ENCODE measurements at places on chromosomes 12 and 14. TPM values are rescaled to one million over a fixed set of nuclear protein-coding genes. Genes with fewer than 3 reads are reported as not detected.

- no peak for DNase-seq
- H3K27me3 ChIP-seq = peaks cover 18% of the 10 kb centered on the region
- H3K4me1 ChIP-seq = peaks cover 5% of the 10 kb centered on the region
- H3K27ac ChIP-seq = no peak overlapping the region
- H3K36me3 ChIP-seq = no peaks in the 10 kb centered on the region
- H3K4me3 ChIP-seq = no peak overlapping the region
Measured at GRCh38 chr12:100716945-100717732, 77.4 kb upstream of the ANO4 start.

- H3K4me1 ChIP-seq = peaks cover 29% of the 10 kb centered on the region
- no peaks in the 10 kb centered on the region for H3K27me3 ChIP-seq
- H3K4me3 ChIP-seq = no peak overlapping the region
Measured at GRCh38 chr12:75943730-75944096, 87.9 kb downstream of the PHLDA1 start.

GRCh38 chr12:69284131-69284530 is 44.8 kb downstream of the CPSF6 start:
- DNase-seq = peak; percentile 64
- H3K27me3 ChIP-seq = peaks cover 10% of the 10 kb centered on the region
- no peaks in the 10 kb centered on the region for H3K36me3 ChIP-seq
- H3K4me1 ChIP-seq = peaks cover 8% of the 10 kb centered on the region
- peak overlapping the region; percentile 27 for H3K4me3 ChIP-seq

GRCh38 chr14:98685725-98686124 is 586.3 kb downstream of the BCL11B start:
- no peaks in the 10 kb centered on the region for H3K4me1 ChIP-seq
- no peak overlapping the region for H3K27ac ChIP-seq
- H3K4me3 ChIP-seq = no peak overlapping the region
- H3K27me3 ChIP-seq = no peaks in the 10 kb centered on the region
- H3K36me3 ChIP-seq = no peaks in the 10 kb centered on the region
- DNase-seq = no peak

- DNase-seq = no peak
- H3K27ac ChIP-seq = peak overlapping the region; percentile 71
- H3K4me1 ChIP-seq = peaks cover 62% of the 10 kb centered on the region
- H3K36me3 ChIP-seq = no peaks in the 10 kb centered on the region
Measured at GRCh38 chr12:65827342-65827741, 3.1 kb downstream of the HMGA2 start.

- peaks cover 12% of the 10 kb centered on the region for H3K4me1 ChIP-seq
- no peak overlapping the region for H3K4me3 ChIP-seq
- H3K27ac ChIP-seq = no peak overlapping the region
- DNase-seq = no peak
Measured at GRCh38 chr12:47356129-47356700, 276.5 kb upstream of the AMIGO2 start.

DNA sequence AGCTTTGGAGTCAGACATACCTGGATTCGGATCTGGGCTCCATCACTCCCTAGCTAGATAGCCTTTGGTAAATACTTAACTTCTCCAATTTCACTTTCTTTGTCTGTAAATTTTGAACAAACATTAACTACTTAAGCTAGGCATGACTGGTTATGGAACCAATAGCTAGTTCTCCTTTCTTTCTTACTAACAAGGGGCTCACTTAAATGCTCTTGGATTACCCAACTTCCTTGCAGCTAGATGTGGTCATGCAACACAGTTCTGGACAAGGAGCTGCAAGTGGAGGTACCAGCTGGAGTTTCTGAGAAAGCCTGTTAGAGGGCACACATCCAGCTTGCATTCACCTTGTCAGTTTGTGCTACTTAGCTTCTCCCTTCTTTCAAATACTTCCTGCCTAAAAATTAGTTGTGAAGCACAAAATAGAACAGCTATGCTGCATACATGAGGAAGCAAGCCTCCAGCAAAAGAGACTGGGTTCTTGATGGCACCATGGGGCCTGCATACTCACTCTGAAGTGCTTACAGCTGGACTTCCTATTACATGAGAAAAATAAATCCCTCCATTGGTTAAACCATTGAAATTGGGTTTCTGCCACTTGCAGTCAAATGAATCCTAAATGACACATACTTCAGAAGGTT is 210.1 kb upstream of the EEA1 start:
- DNase-seq = no peak
- H3K4me3 ChIP-seq = no peak overlapping the region
- no peak overlapping the region for H3K27ac ChIP-seq
- peaks cover 17% of the 10 kb centered on the region for H3K4me1 ChIP-seq
- no peaks in the 10 kb centered on the region for H3K27me3 ChIP-seq

GRCh38 chr14:68027276-68027675 is 207.7 kb downstream of the RAD51B start:
- H3K4me1 ChIP-seq = no peaks in the 10 kb centered on the region
- H3K27ac ChIP-seq = no peak overlapping the region
- no peak overlapping the region for H3K4me3 ChIP-seq
- H3K27me3 ChIP-seq = no peaks in the 10 kb centered on the region
- no peaks in the 10 kb centered on the region for H3K36me3 ChIP-seq
- no peak for DNase-seq

DNA sequence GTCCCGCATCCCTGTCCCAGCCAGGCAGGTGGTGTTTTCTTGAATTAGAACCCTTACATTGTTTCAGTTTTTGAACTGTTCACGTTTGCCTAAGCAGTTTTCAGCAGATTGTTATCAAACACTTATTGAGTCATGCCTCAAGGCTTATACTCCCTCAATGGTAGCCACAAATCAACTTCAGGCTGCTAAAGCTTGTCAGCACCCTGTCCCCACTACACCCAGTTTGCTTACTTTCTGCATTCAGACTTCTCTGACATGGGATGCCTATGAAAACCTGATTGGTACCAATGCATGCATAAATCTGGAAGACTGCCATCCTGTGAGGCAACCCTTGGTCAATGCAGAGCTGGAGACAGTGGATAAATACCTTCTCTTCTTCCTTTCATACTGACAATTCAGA is 225.4 kb downstream of the BTG1 start:
- no peak overlapping the region for H3K27ac ChIP-seq
- no peaks in the 10 kb centered on the region for H3K27me3 ChIP-seq
- DNase-seq = peak; percentile 14
- no peaks in the 10 kb centered on the region for H3K36me3 ChIP-seq
- H3K4me1 ChIP-seq = no peaks in the 10 kb centered on the region

DNA sequence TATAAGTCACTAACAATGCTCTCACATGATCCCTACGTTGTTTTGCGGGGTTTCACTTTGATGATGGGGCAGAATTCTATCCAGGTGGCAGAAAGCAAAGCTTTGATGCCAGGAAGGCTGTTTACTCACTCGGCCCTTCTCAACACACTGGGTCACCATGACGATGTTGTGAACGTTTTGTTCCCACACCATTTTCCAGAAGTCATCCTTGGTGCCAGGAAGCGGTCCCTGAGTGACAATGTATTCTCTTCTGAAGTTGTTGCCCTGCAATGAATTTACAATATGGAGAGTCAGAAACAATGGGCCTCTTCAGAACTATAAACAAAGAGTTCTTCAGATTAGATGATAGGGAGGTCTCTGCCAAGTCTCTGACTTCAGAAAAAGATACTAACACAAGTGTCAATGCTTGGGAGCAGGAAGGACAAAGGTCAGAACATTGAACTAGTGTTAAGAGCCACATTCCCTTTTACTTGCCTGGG is 101.3 kb downstream of the PTPRB start:
- peak overlapping the region; percentile 54 for H3K27ac ChIP-seq
- H3K27me3 ChIP-seq = no peaks in the 10 kb centered on the region
- H3K4me1 ChIP-seq = peaks cover 2% of the 10 kb centered on the region
- peak; percentile 69 for DNase-seq
- H3K36me3 ChIP-seq = peaks cover 82% of the 10 kb centered on the region

- H3K27ac ChIP-seq = no peak overlapping the region
- no peak overlapping the region for H3K4me3 ChIP-seq
- DNase-seq = no peak
Measured at GRCh38 chr12:5620896-5621295, 189.0 kb downstream of the NTF3 start.

DNA sequence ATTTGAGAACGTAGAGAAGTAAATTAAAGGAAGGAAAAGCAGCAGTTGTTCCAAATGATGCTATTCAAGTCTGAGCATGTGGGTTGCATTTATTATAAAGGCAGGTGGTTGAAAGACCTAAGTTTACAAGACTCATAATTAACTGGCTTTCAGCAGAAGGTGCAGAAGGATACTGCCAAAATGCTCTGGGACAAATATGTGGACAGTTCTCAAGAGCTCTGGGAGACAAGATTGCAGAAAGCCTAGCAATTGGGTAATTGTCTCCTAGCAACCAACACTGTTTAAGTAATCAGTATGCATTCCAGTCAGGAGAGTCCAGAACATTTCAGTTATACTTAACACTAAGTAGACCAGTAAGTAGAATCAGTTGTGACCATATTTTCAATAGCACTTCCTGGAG is 131.5 kb downstream of the GPR135 start:
- peaks cover 53% of the 10 kb centered on the region for H3K4me1 ChIP-seq
- no peak overlapping the region for H3K4me3 ChIP-seq
- H3K27ac ChIP-seq = peak overlapping the region; percentile 94
- H3K27me3 ChIP-seq = no peaks in the 10 kb centered on the region
- H3K36me3 ChIP-seq = no peaks in the 10 kb centered on the region

DNA sequence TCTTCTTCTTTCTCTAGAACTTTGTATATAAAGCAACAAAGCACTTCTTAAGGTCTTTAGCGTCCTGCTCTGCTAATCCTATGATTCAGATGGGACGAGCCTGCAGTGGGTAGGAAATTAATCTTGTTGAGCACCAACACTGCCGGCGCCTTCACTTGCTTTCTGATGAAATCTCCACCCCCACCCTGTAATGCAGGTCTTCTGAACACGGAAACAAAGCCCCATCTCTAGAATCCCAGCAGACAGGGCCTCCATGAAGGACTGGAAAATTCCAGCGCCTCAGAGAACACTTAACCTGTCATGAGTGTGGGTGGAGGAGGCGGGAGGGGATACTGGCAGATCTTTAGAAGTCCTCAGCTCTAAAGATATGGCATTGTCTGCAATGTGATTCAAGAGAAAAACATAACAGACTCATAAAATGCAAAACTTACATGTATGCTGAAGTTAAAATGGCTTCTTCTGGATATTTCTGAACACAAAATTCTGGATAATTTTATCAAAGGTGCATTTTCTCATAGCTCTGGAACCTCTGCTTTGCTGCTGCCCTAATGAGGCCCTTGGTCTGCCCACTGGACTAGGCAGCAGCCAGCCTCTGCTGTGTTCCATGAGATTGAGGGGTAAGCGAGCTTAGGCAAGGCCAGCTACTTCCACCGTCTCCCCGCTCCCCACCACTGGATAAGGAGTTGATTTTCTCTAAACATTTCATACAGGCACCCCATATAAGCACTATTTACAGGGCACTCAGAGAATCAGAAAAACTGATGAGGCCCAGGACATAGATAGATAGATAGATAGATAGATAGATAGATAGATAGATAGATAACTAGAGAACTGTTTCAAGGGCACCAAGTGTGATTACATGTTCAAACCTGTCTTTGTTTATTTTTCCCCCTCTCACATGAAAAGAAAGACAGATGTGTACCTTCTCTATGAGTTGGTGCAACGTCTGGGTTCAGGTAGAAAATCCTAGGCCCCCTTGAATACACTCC is 43.1 kb downstream of the ZFP36L1 start:
- no peaks in the 10 kb centered on the region for H3K36me3 ChIP-seq
- no peaks in the 10 kb centered on the region for H3K27me3 ChIP-seq
- no peak overlapping the region for H3K4me3 ChIP-seq
- DNase-seq = no peak
- no peaks in the 10 kb centered on the region for H3K4me1 ChIP-seq

DNA sequence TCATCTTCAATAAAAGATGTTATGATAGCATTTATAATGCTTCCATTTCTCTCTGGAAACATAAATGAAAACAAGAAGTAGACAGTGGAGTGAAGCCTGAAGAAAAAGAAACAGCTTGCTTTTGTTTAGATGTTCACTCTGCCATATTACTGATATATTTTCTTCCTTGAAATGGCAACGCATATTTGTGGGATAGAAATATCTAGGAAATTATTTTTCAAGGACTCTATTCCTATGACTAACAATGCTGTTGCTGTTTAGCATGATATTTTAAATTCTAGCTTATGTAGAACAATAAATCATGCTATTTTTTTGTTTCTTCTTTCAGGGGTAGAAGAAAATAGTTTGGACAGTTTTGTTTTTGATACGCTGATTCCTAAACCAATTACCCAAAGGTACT is 359.0 kb downstream of the NAV3 start:
- peaks cover 9% of the 10 kb centered on the region for H3K4me1 ChIP-seq
- no peaks in the 10 kb centered on the region for H3K36me3 ChIP-seq
- no peak overlapping the region for H3K4me3 ChIP-seq
- H3K27ac ChIP-seq = no peak overlapping the region
- no peaks in the 10 kb centered on the region for H3K27me3 ChIP-seq

DNA sequence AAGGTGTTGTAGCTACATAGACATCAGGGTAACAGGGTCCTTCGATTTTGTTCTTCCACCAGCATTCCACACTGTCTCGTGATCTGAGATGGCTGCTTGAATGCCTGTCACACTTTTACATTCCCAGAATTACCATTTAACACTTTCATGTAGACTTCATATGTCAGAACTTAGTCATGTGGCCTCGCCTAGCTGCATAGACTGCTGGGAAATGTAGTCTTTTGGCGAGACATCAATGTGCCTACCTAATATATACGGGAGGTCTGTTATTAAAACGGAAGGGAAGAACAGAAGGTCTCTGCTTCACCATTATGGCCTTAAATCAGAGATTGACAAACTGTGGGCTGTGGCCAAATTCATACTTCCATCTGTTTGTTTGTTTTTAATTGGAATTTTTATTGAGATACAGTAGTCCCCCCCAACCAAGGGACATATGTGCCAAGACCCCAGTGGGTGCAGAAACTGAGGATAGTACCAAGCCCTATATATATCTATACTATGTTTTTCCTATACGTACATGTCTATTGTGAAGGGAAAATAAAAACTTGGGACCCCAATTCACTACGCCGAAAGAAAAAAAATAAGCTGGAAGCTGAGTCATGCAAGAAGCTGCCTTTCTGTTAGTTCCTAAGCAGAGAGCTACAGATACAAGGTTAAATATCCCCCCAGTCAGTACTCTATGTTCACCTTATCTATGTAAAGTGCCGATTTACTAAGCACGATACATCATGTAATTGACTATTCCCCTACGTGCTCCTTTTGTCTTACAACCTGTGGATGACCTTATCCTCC is 11.3 kb upstream of the HRK start:
- no peaks in the 10 kb centered on the region for H3K27me3 ChIP-seq
- H3K27ac ChIP-seq = no peak overlapping the region
- no peak overlapping the region for H3K4me3 ChIP-seq
- DNase-seq = no peak

SERPINA12 gene
- total RNA-seq = not detected

NCAPD2 gene
- total RNA-seq = 90.1 TPM

C12orf54 gene
- not detected for total RNA-seq

CHD8 gene
- total RNA-seq = 94.3 TPM

KRT75 gene
- total RNA-seq = not detected

FAM186B gene
- 0.33 TPM for total RNA-seq

IRAK3 gene
- total RNA-seq = 7.4 TPM
